Stimulated activated CD8-positive, alpha-beta memory T cell treated with anti-CD3 and anti-CD28 coated beads, Interleukin-15, amount 100 ng/mL, for 48 hours (primary cell): ENCODE measurements at places on chromosomes 2 and 18.

DNA sequence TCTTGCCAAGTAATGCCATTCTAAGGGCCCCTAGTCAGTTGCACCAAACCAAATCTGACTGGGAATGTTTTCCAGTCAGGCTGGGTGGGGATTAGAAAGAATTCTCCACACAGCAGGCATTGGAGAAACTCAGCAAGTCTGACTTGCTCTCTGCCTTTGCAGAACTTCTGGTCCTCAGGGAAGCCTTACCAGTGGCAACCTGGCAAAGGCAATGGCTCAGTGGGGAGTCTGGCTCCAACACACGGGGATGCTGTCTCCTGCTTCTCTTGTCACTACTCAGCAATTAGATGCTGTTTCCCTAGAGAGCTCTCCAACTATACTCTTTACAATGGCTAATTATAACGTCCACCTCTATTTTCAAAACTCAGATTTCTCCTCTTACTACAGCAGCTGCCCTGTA, 810.7 kb downstream of the LRRTM4 start:
- no peak for DNase-seq

- DNase-seq: no peak
These were observed 69.3 kb downstream of the SUCLG1 start for GRCh38 chr2:84389794-84390193.

DNA sequence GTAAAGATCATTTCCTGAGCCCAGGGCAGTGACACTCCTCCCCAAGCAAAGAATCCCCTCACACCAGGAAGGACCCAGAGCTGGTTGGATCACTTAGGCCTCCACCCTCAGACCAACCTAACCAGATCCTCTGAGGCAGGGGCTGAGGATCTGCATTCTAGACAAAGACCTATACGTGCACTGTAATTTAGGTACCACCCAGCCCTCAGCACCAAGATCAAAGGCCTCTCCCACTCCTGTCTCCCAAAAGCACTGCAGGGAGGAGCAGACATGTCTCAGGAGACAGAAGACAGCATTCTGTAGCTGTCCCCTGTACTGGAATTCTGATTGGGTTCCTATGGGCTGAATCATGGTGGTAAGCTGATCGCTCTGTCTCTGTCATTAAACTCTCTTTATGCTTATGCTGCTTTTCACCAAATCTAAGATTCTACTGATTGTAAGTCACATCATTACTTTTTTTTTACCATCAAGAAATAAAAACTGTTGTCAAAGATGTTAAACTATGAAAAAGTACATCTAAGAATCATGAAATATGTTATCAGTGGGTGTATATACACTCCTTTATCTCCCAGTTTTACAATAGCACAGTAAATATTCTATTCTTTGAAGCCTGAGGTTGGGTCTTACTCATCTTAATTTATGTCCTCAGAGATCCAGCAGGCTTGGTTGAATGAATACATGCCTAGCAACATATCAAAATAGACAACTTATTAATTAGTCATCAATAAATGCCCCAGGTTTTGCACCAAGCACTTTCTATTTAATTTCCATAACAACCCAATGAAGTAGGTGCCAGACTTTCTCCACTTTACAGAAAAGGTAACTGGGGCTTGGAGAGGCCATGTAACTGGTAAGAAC, 28.3 kb downstream of the MCFD2 start:
- no peak for DNase-seq

DNA sequence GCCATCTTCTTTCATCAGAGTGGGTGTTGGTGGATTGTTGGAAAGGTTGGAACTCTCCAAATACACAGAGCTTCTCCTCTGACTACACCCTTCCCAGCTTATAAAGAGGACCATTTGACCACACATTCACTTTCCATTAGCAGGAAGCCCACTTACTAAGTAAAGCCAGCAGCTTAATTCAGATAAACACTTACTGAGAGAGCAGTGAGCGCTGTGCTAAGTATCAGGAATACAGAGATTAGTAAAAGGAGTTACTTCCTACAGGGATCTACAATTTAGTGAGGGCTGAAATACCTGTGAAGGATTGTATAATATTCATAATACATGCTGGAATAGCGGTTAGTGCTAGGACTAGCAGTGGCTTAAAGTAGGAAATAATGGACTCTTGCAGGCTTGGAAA, 343.0 kb downstream of the NYAP2 start:
- no peak for DNase-seq

DNA sequence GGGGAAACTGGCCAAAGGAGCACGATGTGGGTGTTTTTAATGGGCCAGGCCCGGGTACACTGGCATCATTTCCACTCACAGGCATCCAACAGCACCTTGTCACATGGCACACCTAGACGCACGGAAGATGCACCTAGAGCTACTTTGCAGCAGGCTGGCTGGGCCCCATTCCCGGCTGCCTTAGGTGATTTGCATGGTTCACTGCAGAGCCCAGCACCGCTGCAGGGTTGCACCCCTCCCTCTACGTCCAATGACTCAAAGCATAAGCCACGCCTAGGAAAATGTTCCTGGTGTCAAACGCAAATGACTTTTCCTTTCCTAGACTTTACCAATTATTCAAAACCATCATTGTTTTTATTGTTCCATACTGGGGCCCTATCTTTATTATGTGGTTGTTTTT, 222.9 kb downstream of the EIPR1 start:
- DNase-seq: no peak

DNA sequence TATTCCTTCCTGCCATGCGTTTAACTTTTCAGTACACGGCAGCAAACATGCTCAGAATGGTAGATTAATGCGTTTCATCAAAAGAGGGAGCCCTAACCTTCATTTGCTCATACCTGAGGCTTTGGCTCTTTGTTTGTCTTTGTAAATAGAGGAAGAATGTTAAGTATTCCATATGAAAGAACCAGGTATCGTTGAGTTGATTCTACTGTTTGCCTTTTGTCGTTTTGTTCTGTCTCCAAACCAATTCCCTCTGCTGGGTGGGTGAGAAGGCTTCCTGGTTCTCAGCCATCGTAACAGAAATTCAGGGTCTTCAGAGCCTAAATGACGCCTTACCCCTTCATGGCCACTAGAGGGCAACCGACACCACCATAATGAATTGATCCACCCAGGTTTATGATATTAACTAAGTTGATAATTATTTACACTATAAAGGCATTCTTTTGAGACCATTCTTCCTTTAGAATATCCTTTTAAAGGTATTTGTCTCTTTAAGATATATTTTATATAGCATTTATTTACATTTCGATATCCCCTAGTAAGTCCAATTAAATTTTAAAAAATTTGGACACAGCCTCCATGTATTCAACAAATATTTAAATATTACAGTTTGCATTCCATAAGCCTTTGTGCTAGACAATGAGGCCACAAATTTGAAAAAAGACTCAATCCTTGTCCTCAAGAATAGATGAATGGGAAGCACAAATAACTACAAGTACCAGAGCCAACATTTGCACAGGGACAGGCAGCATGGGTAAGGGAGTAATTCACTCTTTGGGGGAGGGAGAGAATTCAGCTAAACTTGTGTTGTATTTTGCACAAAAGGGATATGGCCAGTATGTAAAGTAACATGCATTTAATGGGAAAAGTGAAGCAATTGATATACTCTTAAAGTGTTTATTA, 48.1 kb downstream of the TIMM21 start:
- DNase-seq: peak; percentile 12

- DNase-seq: no peak
These were observed 17.5 kb upstream of the TMEM163 start for GRCh38 chr2:134736167-134736880.

GRCh38 chr2:26081556-26081955, 47.7 kb downstream of the RAB10 start:
- no peak for DNase-seq

GRCh38 chr2:54680397-54681041, 42.9 kb upstream of the EML6 start:
- no peak for DNase-seq

GRCh38 chr2:234632527-234633391, 135.9 kb upstream of the ARL4C start:
- DNase-seq: no peak

GRCh38 chr2:231276987-231277386, 78.6 kb downstream of the ARMC9 start:
- no peak for DNase-seq

DNA sequence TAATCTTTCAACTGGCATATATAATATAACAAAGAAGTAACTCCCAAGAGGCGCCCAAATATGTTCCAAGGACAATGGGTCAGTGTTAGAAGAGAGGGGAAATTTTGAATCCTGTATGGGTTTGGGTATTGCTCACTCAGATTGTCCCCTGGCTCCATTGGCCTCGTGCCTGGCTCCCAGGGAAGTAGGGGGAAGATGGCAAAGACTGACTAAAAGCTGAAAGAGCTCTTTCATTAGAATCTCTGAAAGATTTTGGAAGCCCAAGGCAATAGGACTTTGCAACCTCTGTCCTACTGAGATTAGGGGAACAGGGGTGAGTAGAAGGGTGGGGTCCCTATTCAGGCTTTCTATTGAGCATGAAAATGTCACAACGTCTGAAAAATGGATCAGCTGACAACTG, 1272.8 kb upstream of the ZEB2 start:
- DNase-seq: no peak

DNA sequence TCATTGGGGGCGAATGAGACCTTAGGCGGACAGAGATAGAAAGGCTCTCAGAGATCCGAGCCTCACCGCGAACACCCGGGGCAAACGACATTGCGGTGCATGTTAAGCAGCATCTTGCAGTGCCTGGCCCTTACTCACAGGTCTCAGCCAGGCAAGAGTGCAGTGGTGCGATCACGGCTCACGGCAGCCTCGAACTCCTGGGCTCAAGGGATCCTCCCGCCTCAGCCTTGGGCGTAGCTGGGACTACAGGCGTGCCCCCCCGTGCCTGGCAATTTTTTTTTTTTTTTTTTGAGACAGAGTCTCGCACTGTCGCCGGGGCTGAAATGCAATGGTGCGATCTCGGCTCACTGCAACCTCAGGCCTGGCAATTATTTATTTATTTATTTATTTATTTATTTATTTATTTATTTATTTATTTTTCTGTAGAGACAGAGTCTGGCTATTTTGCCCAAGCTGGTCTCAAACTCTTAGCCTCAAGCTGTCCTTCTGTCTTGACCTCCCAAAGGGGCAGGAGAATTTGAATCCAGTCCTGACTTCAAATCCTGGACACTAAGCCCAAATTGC, 1.3 kb downstream of the LAMA3 start:
- DNase-seq: no peak

GRCh38 chr2:3523551-3524041, 4.3 kb upstream of the ADI1 start:
- DNase-seq: no peak

DNA sequence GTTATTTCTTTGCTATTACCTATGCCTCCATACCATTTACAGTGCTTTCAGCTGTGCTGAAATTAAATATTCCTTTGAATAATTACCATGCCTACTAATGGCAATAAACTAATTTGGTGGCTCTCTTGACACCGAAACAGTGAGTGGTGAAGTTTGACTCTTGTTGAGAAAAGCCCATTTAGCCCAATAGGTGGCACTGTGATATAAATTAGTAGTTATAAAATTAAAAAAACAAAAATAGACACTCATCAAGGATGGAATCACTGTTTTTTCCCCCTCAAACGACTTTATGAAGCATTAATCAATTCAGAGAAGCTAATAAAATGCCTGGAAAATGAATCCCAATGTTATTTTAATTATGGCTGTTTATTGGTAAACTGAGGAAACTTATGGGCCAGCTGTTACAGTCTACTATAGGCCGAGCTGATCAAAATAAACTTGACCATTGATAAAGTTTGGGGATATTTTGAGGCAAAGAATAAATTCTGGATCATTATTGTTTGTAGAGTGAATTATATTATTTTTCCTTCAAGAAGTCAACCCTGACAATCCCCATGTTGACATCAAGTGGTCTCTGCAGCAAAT, 339.6 kb downstream of the TRIB2 start:
- no peak for DNase-seq

DNA sequence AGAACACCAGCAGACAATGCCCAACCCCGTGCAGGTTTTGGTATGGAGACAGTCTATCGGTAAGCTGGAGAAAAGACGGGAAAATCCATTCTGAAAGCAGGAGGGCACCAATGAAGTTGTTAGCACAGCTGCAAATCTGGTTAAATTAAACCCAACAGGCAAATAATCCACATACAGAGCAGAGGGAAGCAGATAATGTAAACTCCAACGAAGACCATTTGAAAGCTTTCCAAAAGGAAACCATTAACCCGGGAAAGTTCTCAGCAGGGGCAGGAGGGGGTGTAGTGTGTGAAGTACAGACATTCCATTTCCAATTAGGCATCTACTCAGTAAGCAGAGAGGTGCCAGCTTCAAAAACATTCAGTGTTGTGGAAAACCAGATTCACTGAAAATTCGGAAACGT, 10.3 kb downstream of the EDAR start:
- DNase-seq: no peak

DNA sequence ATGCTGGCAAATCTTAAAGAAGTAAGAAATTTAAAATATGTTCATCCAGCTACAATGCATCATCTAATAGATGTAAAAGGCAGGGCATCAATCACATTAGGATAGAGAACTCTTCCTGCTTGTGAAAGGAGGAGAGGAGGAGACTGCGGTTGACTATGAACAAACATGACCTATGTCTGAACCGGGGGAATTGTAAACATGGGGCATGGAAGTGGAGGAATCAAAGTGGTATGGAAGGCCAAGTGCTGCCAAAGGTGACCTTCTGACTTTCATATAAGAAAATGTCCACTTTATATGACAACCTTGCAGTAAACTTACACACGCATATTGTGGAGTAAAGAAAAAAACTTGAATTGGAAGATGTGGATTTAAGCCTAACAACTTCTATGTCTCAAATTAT, 20.0 kb upstream of the SLC8A1 start:
- no peak for DNase-seq

DNA sequence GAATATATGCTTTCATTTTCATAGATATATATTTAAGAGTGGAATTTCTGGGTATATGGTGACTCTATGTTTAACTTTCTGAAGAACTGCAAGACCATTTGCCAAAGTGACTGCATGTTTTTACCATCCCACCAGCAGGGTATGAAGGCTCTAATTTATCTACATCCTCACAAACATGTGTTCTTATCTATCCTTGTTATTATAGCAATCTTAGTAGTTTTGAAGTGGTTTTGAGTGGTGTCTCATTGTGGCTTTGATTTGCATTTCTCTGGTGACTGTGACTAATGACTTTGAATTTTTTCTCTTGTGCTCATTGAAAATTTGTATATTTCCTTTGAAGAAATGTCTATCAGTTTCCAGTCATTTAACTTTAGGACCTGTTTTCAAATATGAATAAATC, 310.2 kb upstream of the NRP2 start:
- DNase-seq: no peak

- DNase-seq: no peak
These were observed 165.0 kb downstream of the ANTXR1 start for GRCh38 chr2:69177785-69178636.

GRCh38 chr2:112290088-112290487, 14.7 kb downstream of the ZC3H6 start:
- no peak for DNase-seq

- DNase-seq: no peak
These were observed 124.8 kb upstream of the XPO1 start for GRCh38 chr2:61662990-61663389.

DNA sequence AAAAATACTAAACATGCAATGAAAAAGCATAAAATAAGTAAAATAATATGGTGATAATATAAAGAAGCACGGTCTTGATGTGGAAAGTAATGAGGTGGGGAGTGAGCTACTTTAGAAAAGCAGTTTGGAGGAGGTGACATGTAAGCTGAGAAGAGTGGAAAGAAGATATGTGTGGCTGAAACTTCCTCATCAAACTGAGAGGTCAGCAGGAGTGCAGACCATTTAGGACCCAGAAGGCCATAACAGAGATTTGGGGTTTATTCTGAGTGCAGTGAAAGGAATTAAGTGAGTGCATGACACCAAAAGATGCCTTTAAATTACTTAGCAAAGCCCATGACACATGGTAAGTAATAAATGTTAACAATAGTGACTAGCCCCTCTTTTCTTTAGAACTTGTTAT, 24.4 kb upstream of the TMEM182 start:
- no peak for DNase-seq
